ENCODE measurements at places on chromosomes 1 and 21.

GRCh38 chr1:78831731-78832360 is 174.7 kb downstream of the ADGRL4 start:
- DNase-seq: no peak

DNA sequence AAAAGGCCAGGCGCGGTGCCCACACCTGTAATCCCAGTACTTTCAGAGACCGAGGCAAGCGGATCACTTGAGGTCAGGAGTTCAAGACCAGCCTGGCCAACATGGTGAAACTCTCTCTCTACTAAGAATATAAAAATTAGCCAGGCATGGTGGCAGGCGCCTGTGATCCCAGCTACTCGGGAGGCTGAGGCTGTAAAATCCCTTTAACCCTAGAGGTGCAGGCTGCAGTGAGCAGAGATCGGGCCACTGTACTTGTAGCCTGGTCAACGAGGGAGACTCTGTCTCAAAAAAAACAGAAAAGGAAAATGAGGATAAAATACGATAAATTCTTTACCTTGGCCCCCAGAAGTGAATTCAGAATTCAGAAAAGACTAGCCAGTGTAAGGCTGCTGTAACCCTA is 1.6 kb downstream of the TMEM50B start:
- DNase-seq: no peak

DNA sequence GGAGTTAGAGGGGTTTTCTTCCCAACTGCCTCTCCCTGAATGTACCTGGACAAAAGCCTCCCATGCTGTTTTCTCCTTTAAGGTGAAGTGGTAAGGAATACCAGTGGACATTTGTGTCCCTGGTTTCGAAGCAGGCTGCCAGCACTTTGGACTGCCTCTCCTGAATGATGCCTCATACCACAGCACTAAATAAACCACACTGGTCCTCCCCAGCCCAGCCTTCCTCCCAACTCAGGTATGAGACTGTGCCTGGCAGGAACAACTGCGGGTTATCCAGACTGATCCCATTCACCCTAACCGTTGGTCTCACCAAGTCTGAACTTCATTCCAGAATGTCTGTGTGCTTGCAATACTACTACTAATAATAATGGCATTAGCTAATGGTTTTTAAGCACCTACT is 9.3 kb downstream of the COQ8A start:
- no peak for DNase-seq

GRCh38 chr1:100364697-100365096 is 12.4 kb downstream of the CDC14A start:
- DNase-seq: no peak

DNA sequence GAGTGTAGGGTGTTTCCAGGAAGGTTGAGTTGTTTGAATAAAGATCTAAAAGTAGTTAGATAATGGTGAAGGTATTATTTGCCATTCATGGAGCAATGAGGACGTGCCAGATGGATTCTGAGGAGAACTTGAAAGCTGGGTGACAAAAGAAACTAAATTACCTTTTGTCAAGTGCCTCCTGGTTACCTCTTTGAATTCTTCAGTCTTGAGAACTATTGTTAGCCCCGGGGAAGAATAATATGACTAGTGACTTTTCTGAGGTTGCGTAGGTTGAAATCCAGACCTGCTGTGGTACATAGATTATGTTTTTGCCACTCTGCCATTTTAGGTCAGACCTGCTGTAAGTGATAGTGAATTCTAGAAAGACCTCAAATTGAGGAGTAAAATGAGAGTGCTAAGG is 11.5 kb downstream of the LAMC1 start:
- DNase-seq: no peak

GRCh38 chr1:42838482-42839190 is 7.8 kb upstream of the ZNF691 start:
- DNase-seq: no peak

GRCh38 chr1:232876506-232877364 is 71.5 kb downstream of the MAP10 start:
- DNase-seq: no peak

- no peak for DNase-seq
Measured at GRCh38 chr1:83547901-83548300, 451.0 kb downstream of the TTLL7 start.

- no peak for DNase-seq
Measured at GRCh38 chr1:233439721-233440120, 112.2 kb downstream of the MAP3K21 start.

GRCh38 chr1:67791261-67791660 is 42.0 kb downstream of the GNG12 start:
- DNase-seq: no peak

- no peak for DNase-seq
Measured at GRCh38 chr1:89941110-89941766, 53.7 kb upstream of the ZNF326 start.

- DNase-seq: no peak
Measured at GRCh38 chr1:211472724-211473123, 19.2 kb downstream of the RD3 start.
